ENCODE measurements at places on chromosomes 16 and 17. TPM values are rescaled to one million over a fixed set of nuclear protein-coding genes. Genes with fewer than 3 reads are reported as not detected.

DNA sequence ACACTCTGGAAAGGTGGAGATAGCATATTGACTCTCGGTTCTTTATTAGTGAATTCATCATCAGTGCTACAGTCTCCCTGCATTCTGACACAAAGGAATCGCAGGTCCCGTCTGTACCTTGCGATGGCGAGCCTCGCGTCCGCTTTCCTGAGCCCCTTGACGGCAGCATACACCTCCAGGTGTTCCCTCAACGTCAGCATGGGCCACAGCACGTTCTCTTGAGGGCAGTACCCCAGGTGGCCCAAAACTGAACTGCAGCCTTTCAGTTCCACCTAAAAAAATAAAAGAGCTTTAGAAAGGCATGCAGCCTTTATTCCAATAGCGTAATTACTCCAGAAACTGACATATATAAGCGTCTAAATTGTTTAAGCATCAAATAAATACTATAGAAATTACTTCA, 24.2 kb upstream of the ABCA9 start:
- no peak for DNase-seq

- no peak for DNase-seq
Observed at GRCh38 chr17:41539071-41539492, 11.0 kb upstream of the KRT19 start.

- DNase-seq, result no peak
Observed at GRCh38 chr16:86337138-86337537, 173.2 kb upstream of the FOXF1 start.

GRCh38 chr16:35631261-35631945, 2172.0 kb downstream of the TP53TG3F start:
- no peak for DNase-seq

- peak; percentile 70 for DNase-seq
Observed at GRCh38 chr17:28896884-28897768, at the start of gene FLOT2. Gene FLOT2, minus strand, starts transcription at chr17:28897733. Its CDS starts 159 bp downstream, at chr17:28897574.

- DNase-seq, result no peak
Observed at GRCh38 chr16:74700438-74701225, at the start of gene MLKL. Gene MLKL, minus strand, starts transcription at chr16:74700862. Its CDS starts 5,105 bp downstream, at chr16:74695757.

GRCh38 chr16:50298591-50299507, 32.5 kb downstream of the ADCY7 start:
- no peak for DNase-seq

DNA sequence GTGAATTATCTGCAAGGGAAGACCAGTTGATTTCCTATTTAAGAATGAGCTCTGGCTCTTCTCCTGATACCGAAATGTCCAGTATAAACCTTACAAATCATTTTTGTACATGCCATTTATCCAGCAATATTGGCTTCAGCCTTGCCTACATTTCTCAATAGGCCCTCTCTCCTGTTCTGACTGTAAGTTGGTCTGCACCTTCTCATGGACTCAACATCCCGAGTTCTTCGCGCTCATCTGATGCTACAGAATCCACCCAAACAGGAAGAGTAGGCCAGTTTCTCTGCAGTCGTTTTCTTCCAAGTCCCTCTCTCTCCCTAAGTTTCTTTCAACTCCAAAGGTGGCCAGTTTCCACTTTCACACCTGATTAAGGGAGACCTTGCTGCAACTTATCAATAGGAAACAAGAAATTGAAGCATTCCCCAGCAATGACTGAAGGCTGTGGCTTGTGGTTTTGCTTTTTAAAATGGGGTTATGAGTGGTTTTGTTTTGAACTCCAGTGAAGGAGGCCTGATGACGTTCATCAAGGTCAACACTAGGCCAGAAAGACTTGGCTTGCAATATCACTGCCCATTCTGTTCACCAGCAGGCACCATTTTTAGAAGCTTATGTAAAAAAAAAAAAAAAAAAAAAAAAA, 383.0 kb downstream of the MAF start:
- DNase-seq, result no peak

DNA sequence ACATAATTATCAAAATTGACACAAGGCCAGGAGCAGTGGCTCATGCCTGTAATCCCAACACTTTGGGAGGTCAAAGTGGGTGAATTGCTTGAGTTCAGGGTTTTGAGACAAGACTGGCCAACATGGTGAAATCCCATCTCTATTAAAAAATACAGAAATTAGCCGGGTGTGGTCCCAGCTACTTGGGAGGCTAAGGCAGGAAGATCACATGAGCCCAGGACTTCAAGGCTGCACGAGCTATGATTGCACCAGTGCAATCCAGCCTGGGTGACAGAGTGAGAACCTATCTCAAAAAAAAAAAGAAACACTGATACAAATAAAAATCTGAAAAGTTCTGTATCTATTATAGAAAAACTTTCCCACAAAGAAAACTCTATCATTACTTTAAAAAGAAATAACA, 15.5 kb downstream of the MYH10 start:
- no peak for DNase-seq

- no peak for DNase-seq
Observed at GRCh38 chr17:9079461-9080103, 58.3 kb downstream of the NTN1 start.

TEKT3 gene
- total RNA-seq, result 1.1 TPM

TMC7 gene
- 3.7 TPM for total RNA-seq

VTN gene
- 1.1 TPM for total RNA-seq

EFNB3 gene
- total RNA-seq, result 3.3 TPM

HSD3B7 gene
- total RNA-seq, result 11.0 TPM

KRTAP2-3 gene
- not detected for total RNA-seq

PTGES3L gene
- total RNA-seq, result 6.8 TPM

GCGR gene
- not detected for total RNA-seq
